ENCODE measurements at places on chromosomes 3 and 15.

- DNase-seq: no peak
Observed at GRCh38 chr3:134642445-134643149, 8.2 kb downstream of the KY start.

DNA sequence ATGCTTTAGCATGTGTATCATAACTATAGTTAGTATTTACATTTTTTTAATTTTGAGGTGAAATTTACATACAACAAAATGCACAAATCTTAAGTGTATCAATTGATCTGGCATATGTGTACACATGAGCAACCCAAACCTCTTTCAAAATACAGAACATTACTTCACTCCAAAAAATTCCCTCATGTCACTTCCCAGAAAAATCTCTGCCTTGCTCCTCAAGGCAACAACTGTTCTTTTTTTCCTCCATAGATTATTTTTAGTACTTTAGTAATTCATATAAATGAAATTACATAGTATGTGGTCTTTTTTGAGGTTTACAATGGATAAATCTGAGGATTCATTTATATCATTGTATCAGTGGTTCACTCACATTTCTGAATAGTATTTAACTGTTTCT is 84.9 kb downstream of the TRIM42 start:
- DNase-seq: no peak

GRCh38 chr15:82537351-82537908 is 2.8 kb downstream of the RPS17 start:
- no peak for DNase-seq

DNA sequence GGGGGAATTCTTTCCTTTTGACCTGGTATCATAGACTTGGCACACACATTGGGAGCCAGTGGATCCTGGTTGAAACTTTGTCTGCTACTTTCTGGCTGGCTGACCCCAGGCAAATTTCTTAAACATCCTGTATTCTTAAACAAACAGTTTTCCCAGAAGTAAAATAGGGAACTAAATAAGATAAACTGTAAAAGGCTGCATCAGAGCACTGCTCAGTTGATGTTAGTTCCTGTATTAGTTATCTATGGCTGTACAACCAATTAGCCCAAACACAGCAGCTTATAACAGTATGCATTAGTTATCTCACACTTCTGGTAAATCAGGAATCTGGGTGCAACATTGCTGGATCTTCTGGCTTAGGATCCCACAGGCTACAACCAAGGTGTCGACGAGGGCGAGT is 73.1 kb upstream of the SLCO3A1 start:
- DNase-seq: no peak

DNA sequence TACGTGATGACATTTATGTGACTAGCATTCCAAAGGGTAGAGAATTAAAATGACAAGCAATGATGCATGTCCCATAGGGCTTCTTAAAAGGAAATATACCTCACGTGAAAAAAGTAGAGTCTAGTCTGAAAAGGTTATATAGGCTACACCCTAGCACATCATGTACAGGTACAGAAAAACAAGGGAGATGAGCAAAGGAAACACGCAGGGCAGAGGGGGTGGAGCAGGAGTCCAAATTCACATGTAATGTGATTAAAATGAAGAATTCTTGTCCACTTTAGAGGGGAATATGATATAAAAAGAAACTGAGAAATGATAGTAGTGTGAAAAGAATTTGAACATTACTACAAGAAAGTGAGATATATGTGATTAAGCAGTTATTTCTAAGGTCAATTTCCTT is 59.4 kb downstream of the HACD2 start:
- DNase-seq: no peak
